ENCODE measurements at places on chromosomes 2 and 18.

DNA sequence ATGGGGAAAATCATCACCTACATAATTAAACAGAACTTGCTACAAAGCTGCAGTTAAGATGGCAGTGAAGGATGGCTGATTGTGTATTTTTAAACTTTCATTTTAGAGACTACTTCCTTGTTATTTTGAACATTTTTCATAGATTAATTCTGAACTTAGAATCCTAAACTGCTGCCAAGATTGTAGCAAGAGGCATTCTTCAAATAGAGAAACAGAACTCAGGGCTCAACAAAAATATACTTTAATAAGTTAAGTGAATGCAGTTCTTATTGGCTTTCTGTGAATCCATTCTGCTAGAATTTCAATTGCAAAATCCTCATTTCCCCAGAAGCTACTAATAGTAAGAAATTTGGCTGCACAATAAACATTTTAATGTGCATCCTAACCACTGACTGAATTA, 160.3 kb downstream of the L3MBTL4 start:
- DNase-seq, result no peak

DNA sequence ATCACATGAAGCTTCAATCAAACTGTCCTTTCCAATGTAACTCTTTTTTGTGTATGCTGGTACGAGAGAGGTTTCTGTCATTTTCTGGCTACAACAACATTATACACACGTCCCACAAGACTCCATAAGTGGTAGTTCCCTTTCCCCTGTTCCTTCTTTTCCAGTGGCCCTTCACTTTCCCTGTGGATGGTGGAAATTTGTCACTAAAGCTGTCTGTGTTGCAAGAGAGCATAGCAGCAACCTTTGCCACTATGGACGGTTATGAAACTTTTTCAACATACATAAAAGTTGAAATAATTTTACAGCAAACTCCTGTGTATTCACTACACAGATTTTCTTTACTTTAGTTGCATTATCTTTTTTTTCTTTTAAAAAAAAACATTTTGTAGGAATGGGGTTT, 18.7 kb downstream of the DBI start:
- no peak for DNase-seq

DNA sequence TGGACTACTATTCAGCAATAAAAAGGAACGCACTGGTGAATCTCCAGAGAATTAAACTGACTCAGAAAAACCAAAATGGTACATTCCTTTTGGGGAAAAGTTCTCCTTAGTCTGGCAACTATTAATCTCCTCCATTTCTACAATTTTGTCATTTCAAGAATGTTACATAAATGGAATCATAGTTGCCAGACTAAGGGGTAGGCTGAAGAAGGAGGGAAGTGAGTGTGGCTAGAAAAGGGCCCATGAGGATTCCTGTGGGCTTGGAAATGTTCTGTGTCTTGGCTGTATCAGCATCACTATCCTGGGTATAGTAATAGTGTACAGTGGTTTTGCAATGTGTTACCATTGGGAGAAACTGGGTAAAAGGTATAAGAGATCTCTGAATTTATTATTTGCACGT, 72.4 kb downstream of the ZAP70 start:
- no peak for DNase-seq

DNA sequence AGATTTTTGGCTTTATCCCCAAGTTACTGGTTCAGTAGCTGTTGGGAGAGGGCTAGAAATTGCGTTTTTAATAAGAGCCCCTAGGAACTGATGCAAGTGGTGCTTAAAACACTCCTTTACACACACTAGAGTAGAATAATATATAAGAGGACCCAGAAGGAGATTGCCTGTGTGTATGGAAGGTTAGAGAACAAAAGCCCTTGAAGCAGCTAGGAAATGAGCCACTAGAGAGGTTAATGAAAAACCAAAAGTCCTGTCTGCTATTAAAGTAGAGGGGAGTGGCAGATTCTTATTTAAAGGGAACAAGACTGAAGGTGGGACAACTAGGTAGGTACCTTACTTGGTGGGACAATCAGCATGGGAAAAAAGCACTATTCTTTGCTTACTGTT, 14.4 kb upstream of the SLC39A10 start:
- DNase-seq, result no peak

GRCh38 chr2:98539056-98539735, 69.1 kb downstream of the COA5 start:
- no peak for DNase-seq

DNA sequence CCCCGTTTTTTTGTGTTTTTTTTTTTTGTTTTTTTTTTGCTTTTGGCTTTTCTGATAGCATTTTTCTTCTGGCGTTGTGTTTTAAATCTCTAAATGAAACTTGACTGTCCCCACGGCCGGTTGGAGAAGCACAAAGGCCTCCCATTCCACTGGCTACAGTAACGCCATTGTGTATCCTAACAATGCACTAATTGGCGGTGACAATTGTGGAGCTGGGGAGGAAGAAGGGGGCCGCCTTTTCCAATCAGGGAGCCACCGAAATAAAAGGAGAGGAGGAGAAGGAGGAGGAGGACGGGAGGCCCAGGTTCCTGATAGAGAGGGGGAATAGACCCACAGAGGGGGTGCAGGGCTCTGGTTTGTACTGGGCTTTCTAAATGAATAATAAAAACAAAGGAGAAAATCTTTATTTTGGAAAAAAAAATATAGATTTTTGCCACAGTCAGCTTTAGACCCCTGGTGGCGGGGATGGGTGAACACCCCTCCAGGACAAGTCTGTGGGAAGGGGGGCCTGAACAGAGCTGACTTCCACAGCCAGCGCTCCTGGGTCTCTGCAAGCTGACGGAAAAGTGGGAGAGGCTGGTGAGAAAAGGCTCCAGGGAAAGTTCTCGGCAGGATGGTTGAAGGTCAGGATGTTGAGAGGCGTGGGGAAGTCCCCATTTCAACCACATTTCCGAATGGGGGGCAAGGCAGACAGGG, 43.7 kb upstream of the FZD5 start:
- no peak for DNase-seq

GRCh38 chr2:241870611-241871537, 1.3 kb downstream of the RTP5 start:
- DNase-seq, result peak; percentile 76

DNA sequence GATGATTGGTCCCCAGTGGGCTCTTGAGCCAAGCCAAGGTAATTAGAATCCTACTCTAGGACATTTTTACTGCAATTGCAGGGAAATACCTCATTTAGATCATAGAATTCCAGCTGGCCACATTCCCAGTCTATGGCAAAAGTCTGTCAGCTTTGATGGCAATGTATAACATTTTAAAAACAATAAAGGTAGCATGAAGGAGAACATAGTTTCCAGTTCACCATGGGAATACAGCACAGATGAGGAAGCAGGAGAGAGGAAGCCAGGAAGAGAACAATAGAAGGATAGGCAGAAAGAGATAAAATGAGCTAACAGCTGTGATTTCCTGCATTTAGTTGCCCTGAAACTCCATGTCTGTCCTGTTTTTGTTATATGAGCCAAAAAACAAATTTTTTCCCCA, 897.3 kb upstream of the DDX18 start:
- DNase-seq, result no peak

- DNase-seq, result no peak
Measured at GRCh38 chr2:171287611-171288010, 126.9 kb upstream of the TLK1 start.

- no peak for DNase-seq
Measured at GRCh38 chr18:35071819-35072247, 30.6 kb downstream of the MAPRE2 start.

GRCh38 chr2:105278654-105279053, 37.1 kb downstream of the GPR45 start:
- no peak for DNase-seq

GRCh38 chr2:212640428-212640827, 101.8 kb upstream of the ERBB4 start:
- DNase-seq, result no peak

- no peak for DNase-seq
Measured at GRCh38 chr2:137946227-137946626, 18.0 kb upstream of the HNMT start.
